ENCODE measurements at places on chromosomes 4 and X. TPM values are rescaled to one million over a fixed set of nuclear protein-coding genes. Genes with fewer than 3 reads are reported as not detected.

Gene IGSF1
- total RNA-seq: 0.32 TPM

Gene RNF128
- not detected for total RNA-seq

Gene GAGE13
- total RNA-seq: not detected

Gene FDCSP
- total RNA-seq: not detected
